ENCODE measurements at places on chromosomes 2 and 18.

DNA sequence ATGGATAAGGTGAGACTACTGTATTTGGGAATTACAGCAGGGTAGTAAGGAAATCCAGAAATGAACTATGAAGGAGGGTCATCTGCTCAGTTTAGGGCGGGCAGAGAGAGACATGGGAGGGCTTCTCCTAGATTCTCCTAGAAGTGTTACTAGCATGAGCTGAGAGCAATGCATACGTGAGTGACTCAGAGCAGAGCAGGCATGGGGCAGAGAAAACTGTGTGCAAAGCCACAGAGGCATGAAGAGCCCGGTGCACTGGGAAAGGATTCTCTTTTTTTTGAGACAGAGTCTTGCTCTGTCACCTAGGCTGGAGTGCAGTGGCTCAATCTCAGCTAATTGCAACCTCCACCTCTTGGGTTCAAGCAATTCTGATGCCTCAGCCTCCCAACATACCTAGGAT is 116.2 kb downstream of the SOCS6 start:
- DNase-seq: no peak

GRCh38 chr2:200814917-200815316 is 3.2 kb downstream of the BZW1 start:
- peak; percentile 61 for DNase-seq

GRCh38 chr2:207039225-207039624 is 99.9 kb downstream of the CPO start:
- no peak for DNase-seq

DNA sequence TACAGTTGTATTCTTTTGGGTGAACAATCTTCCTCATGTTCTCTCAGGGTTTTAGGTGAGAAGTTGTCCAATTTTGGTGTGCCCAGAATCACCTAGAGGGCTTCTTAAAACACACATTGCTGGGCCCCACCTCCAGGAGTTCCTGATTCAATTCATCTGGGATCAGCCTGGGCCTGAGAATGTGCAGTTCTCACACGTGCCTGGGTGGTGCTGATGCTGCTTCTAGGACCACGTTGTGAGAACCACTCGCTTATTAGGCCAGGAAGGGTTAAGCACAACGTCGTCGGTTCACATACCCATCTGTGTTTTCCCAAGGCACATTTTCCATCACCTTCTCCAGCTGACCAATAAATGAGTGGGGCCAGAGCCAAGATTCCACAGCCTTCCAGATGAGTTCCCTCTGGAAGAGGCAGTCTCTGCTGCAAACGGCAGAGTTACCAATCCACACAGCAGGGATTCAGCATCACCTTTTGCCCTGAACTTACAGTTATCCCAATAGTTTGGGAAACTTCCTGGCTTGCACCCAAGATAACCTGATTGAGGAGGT is 277.7 kb upstream of the HNRNPA3 start:
- no peak for DNase-seq

- no peak for DNase-seq
Measured at GRCh38 chr2:41933046-41933420, 114.8 kb upstream of the PKDCC start.

DNA sequence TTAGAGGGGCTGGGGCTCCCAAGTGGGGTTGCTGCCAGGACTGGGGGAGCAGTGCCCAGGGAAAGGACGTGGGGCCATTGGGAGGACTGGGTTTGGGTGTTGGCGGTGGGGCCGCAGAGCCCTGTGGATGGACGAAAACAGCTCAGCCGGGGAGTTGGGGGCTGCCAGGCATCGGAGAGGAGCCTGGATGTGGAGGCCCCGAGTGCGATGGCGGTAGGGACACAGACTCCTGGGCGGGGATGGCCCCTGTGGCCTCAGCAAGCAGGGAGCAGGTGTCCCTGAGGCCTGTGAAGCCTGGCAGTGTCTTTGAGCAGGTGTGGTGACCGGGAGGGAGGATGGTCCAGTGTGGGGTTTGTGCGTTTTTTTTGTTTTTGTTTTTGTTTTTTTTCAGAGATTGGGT is 13.3 kb downstream of the CTDP1 start:
- no peak for DNase-seq

- no peak for DNase-seq
Measured at GRCh38 chr2:198167346-198167745, 363.0 kb downstream of the PLCL1 start.

- no peak for DNase-seq
Measured at GRCh38 chr2:217366266-217366895, 506.5 kb upstream of the TNP1 start.

DNA sequence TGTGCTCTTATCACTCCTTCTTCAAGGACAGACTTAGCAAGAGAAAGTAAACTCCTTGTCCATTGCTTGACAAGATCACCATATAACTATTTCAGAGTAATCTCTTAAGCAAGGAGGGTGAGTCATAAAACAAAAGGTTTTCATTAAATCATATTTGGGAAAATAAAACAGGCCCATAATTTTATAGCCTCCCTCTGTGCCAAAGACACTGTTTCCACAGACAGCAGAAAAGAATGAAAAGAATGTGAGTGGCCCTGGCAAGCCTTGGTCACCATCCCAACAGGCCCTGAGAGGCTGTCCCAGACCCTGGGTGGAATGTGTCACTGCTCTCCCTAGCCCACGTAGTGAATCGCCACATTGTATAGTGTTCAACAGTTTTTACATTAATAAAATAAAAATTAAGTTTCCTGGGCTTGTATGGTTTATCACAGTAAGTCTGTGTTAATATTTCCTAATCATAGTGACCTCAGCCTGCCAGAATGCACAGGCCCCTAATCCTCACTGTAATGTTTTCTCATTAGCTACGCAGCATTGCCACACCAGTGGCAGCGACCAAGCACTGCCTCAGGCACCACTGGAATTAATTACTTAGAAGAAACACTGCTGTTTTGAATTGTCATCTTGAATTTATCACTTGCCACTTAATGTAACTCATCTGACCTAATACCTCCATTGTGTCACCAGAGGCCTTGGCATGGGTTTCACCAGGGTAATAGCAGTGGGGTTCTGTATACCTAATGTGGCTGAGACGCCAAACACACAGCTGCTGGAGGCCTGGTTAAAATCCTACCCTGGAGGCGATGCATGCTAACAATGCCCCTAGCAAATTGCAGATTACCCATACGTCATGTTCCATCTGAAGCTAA is 401.9 kb downstream of the LNPK start:
- peak; percentile 17 for DNase-seq

DNA sequence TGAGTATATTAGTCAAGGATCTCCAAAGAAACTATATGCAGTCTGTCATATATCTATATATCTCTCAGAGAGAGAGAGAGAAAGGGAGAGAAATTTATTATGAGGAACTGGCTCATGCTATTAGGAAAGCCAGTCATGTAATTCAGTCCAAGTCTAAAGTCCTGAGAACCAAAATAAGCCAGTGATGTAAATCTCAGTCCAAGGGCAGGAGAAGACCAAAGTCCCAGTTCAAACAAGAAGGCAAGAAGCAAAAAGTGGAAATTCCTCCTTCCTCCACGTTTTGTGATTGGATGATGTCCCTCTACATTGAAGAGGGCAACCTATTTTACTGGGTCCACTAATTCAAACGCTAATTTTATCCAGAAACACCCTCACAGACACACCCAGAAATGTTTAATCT is 34.2 kb upstream of the SPATS2L start:
- no peak for DNase-seq

- DNase-seq: no peak
Measured at GRCh38 chr2:56182420-56182819, 1.4 kb upstream of the CCDC85A start.

DNA sequence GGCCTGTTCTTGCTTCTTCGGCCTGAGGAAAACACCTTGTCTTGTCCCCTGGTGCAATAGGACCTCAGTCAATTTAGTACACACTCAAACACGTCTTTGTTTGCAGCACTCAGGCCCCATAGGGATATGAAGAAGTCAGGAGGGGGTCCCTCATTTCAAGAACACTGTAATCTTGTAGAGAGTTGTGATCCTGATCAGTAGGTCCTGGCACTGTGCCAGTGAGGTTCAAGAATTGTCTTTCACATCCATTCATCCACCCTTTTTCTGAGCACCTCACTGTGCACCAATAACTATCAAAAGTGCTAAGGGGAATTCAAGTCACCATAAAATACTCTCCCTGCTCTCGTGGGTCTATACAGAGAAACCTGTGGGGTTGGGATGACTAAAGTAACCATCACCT is 131.4 kb upstream of the LHCGR start:
- no peak for DNase-seq

- no peak for DNase-seq
Measured at GRCh38 chr18:58662118-58662517, 9.1 kb upstream of the MALT1 start.

DNA sequence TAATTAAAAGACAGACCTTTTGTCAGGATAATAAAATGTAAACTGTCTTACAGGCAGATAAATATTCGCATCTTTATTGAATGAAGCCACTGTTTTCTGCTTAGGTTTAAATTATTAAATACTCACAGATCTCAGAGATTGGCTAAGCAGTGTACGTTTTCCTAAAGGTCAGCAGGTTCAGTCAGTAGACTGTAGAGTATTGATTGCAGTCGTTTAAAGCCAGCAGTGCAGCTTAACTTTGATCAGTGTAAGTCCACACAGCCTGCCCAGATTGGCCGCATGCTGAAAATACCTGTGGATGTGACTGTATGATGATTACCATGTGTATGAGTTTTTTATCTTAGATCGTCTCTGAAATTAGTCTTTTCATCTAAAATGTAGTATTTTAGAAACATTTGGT is 42.3 kb downstream of the ATP9B start:
- DNase-seq: no peak

DNA sequence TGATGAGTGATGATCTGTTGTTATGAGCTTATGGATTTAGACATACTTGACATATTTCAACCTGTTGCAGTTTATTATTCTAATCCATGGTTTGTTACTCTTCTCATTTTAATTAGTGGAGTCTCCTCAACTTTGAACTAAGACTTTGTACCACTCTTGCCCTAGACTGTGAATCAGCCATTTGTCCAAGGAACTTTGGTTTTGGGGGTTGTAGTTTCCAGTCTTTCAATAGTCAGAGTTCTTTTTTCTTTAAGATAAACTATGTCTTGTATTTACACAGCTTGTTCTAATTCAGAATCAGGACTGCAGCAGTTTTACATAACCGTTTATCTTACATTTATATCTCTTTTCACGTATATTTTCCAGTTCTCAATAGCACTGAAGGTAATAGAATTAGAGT is 133.6 kb downstream of the GULP1 start:
- no peak for DNase-seq

GRCh38 chr18:22469926-22470247 is 52.2 kb upstream of the CTAGE1 start:
- DNase-seq: peak; percentile 58

- peak; percentile 18 for DNase-seq
Measured at GRCh38 chr2:146417942-146418341, 1426.9 kb upstream of the ACVR2A start.

DNA sequence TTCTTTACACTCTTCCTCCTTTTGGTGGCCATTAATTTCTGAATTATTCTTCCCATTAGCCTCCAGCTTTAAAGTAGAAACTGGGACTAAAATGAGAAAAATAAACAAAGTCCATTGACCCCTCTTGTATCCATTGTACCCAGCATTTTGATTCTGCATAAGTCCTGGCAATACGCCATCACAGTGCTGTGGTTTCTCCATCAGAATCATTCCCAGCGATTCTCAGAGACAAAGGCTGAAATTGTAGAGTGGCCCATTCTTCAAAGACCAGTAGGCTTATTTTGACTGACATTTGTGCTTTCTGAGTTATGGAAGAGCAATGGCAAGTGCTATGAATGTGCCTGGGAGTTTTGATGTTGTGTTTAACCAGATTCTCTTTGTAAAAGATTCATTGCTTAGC is 199.3 kb upstream of the GALNT5 start:
- DNase-seq: no peak

- peak; percentile 31 for DNase-seq
Measured at GRCh38 chr2:118670838-118671237, 176.6 kb downstream of the EN1 start.

- no peak for DNase-seq
Measured at GRCh38 chr2:144625626-144626025, 105.7 kb upstream of the ZEB2 start.

DNA sequence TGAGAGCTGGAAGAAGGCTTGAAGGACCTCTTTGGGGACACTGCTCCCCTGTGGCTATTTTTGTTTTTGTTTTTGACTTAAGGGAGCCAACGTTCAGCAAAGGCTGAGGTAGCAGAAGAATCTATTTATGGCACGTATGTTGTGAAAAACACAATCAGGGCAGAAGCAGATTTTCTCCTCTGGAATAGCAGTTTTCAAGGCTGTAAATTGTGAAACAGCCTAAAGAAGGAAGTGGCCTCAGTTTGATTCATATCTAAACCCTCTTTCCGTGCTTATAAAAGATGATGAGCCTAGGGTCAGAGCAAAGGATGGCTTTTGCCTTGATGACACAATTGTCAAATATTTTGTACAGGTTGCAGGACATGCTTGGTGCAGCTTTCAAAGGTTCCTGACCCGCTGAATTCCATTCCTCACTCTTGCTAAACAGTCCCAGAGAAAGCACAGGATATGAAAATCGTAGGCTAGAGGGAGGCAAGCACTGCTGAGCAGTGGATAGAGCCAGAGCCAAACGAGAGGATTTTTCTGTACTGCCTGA is 106.2 kb upstream of the DLX2 start:
- peak; percentile 70 for DNase-seq

DNA sequence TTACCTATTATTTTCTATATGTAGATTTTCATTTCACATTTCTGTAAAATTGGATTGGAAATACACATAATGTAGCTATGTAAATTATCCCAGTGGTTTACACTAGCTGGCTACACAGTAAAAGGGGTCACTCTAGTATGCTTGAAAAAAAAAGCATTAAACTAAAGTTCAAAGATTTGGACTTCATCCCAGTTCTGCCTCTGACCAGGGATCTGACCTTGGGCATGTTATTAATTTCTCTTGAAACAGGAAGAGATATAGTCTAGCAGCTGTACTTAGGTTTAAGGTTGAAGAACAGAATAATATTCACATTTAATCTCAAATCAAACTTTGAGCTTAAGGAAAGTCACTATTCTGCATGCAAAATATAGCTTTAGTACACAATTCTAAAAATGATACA is 64.5 kb upstream of the RPE start:
- no peak for DNase-seq

GRCh38 chr2:7209757-7210555 is 292.7 kb downstream of the RNF144A start:
- DNase-seq: peak; percentile 75

- DNase-seq: no peak
Measured at GRCh38 chr18:78716022-78716421, 263.6 kb upstream of the SALL3 start.

DNA sequence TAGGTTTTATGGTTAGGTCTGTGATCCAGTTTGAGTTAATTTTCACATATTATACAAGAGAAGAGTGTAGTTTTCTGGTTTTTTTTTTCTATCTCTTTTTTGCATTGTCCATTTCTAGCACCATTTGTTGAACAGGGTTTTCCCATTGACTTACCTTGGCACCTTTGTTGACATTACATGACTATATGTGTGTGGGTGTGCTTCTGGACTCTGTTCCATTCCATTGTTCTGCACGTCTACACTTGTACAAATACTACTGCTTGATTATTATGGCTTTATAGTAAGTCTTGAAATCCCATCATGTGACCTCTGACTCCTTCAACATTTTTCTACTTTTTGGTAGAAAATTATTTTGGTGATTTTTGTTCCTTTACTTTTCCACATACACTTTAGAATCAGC is 38.7 kb downstream of the UBE2F start:
- no peak for DNase-seq

- no peak for DNase-seq
Measured at GRCh38 chr18:55607773-55608172, 19.8 kb upstream of the TCF4 start.

GRCh38 chr18:33571998-33572787 is 5.8 kb upstream of the ASXL3 start:
- no peak for DNase-seq
